Activated naive CD8-positive, alpha-beta T cell treated with anti-CD3 and anti-CD28 coated beads, Interleukin-2, amount 50 U/mL, for 24 hours (primary cell): ENCODE measurements at places on chromosomes 7 and 10.

GRCh38 chr7:16921644-16922257, 40.0 kb upstream of the AGR3 start:
- no peaks in the 10 kb centered on the region for H3K36me3 ChIP-seq
- no peak for DNase-seq
- peaks cover 13% of the 10 kb centered on the region for H3K4me1 ChIP-seq
- H3K27me3 ChIP-seq = no peaks in the 10 kb centered on the region
- H3K4me3 ChIP-seq = no peak overlapping the region
- H3K27ac ChIP-seq = no peak overlapping the region

- no peak overlapping the region for H3K27ac ChIP-seq
- H3K27me3 ChIP-seq = no peaks in the 10 kb centered on the region
- no peaks in the 10 kb centered on the region for H3K36me3 ChIP-seq
- no peak overlapping the region for H3K4me3 ChIP-seq
- no peak for DNase-seq
- H3K4me1 ChIP-seq = no peaks in the 10 kb centered on the region
Measured at GRCh38 chr10:112919721-112920120, 30.3 kb upstream of the TCF7L2 start.

- H3K36me3 ChIP-seq = peaks cover 10% of the 10 kb centered on the region
- peaks cover 2% of the 10 kb centered on the region for H3K27me3 ChIP-seq
- DNase-seq = peak; percentile 61
- peaks cover 35% of the 10 kb centered on the region for H3K4me1 ChIP-seq
Measured at GRCh38 chr7:151520419-151521261, 945 bp upstream of the RHEB start.

DNA sequence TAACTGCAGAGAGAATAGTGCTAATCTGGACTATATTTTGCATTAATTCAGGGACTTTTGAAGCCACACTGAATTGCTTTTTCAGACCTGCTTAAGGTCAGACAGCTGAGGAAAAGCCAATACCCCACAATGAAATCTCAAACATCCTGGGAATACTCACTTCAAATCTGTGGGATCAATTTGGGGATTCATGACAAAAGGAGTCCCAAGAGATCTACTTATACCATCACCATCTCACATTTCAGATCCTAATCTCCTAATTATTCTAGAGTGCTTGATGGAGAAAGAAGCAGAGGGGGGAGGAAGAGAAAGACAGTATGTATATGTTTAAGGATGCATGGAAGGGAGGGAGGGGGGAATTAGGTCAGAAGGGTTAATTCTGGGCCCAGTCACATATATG, 202.2 kb downstream of the CACNA2D1 start:
- no peak overlapping the region for H3K27ac ChIP-seq
- H3K4me1 ChIP-seq = no peaks in the 10 kb centered on the region
- H3K27me3 ChIP-seq = no peaks in the 10 kb centered on the region
- no peak overlapping the region for H3K4me3 ChIP-seq

DNA sequence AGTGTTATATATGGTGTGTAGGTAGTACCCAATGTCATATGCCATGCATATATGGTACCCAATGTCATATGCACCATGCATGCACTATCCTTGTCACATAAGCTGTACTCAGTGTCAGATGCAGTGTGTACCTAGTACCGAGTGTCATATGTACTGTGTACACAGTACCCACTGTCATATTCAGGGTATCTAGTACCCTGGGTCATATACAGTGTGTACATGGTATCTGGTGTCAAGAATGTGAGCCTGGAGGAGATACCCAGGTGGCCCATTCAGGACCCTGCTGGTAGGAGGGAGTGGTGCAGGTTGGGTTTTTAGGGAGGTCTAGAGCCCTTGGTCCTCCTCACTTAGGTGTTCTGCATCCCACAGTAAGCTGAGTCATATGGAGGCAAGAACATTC, 1.8 kb downstream of the ZMYND11 start:
- H3K4me1 ChIP-seq = peaks cover 60% of the 10 kb centered on the region
- DNase-seq = peak; percentile 57
- H3K27me3 ChIP-seq = no peaks in the 10 kb centered on the region
- no peak overlapping the region for H3K27ac ChIP-seq
- no peaks in the 10 kb centered on the region for H3K36me3 ChIP-seq
- H3K4me3 ChIP-seq = peak overlapping the region; percentile 89

DNA sequence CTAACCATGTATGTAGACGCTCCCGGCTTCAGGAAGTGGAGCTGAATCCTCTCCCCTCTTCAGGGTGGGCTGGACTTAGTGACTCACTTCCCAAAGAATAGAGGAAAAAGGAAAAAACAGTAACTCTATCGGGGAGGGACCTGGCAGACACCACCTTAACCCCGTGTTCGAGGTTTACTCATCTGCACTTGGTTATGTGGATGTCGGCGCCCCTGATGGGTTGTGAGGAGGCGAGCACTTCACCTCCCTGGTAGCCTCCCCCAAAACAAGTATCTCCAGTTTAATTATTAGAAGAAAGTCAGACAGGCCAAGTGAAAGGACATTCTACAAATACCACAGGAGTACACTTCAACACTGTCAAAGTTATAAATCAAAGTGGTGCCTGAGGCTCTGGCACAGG, 559.7 kb downstream of the TCERG1L start:
- no peak overlapping the region for H3K27ac ChIP-seq
- no peak for DNase-seq
- no peaks in the 10 kb centered on the region for H3K27me3 ChIP-seq
- no peaks in the 10 kb centered on the region for H3K4me1 ChIP-seq

DNA sequence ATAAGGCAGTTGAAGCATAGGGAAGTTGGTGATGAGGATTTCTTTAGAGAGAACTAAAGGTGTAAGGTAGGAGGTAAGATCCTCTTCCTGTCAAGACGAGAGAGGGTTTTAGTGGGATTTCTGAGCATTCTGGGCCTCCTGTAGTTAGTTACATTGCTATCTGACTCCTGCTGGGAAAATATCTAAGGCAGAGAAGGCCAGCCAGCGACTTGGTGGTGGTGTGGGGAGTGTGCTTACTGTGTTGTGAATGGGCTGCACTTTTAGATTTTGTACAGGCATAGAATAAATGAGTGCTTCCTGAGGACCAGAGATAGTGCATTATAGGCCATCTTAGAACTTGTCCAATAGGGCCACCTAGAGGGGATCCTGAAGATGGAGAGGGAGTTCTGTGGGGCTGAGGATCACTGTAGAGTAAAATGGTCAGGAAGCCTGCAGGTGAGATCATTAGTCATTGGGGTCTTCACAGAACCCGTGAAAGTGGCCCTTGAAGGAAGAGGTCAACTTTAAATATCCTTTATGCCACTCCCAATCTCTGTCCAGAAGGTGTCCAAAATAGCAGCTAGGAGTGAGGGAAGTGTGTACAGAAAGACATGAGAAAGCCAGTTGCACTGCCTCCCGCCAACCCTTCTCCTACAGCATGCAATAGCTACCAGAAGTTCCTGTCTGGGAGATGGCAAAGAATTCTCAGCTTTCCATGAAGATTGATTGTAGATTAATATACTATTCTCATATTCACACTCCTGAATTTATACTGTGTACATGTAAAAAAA, 266.6 kb downstream of the POLR1F start:
- no peak for DNase-seq
- H3K27ac ChIP-seq = no peak overlapping the region
- H3K4me3 ChIP-seq = no peak overlapping the region
- H3K27me3 ChIP-seq = no peaks in the 10 kb centered on the region
- H3K4me1 ChIP-seq = no peaks in the 10 kb centered on the region

DNA sequence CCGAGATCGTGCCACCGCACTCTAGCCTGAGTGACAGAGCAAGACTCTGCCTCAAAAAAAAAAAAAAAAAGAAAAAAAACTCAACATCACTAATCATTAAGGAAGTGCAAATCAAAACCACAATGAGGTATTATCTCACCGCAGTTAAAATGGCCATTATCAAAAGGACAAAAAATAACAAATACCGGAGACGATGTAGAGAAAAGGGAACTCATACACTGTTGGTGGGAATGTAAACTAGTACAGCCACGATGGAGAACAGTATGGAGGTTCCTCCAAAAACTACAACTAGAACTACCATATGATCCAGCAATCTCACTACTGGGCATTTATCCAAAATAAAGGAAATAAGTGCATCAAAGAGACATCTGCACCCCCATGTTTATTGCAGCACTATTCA, 24.3 kb downstream of the GRK5 start:
- DNase-seq = no peak
- H3K36me3 ChIP-seq = peaks cover 20% of the 10 kb centered on the region
- no peak overlapping the region for H3K27ac ChIP-seq
- H3K4me1 ChIP-seq = peaks cover 49% of the 10 kb centered on the region
- no peaks in the 10 kb centered on the region for H3K27me3 ChIP-seq
- no peak overlapping the region for H3K4me3 ChIP-seq

DNA sequence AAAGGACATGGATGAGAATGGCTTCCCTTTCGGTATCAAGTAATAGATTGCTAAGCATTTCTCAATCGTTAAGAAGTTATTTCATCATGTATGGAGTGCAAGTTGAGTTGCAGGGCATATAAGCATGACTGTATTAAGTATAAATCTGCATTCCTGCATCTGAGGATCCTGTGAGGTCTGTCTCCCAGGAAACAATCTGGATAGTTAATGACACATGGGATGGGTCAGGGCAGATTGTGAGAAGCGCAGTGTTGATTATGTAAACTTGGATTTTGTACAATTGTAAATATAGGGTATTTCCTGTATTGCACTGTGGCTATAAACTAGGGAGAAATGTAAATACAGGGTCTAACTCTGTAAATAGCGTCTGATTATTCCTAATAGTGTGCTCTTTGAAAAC, 102.6 kb downstream of the PLXDC2 start:
- H3K27ac ChIP-seq = no peak overlapping the region
- no peaks in the 10 kb centered on the region for H3K27me3 ChIP-seq
- no peaks in the 10 kb centered on the region for H3K36me3 ChIP-seq
- no peak for DNase-seq
- H3K4me3 ChIP-seq = no peak overlapping the region

- H3K4me1 ChIP-seq = peaks cover 2% of the 10 kb centered on the region
- H3K4me3 ChIP-seq = no peak overlapping the region
- peaks cover 15% of the 10 kb centered on the region for H3K36me3 ChIP-seq
- H3K27me3 ChIP-seq = no peaks in the 10 kb centered on the region
Measured at GRCh38 chr10:1035201-1035600, 9.5 kb upstream of the IDI2 start.

GRCh38 chr10:110778211-110778610, 93.5 kb upstream of the PDCD4 start:
- no peak for DNase-seq
- no peak overlapping the region for H3K27ac ChIP-seq
- peaks cover 54% of the 10 kb centered on the region for H3K4me1 ChIP-seq
- H3K4me3 ChIP-seq = no peak overlapping the region
- H3K27me3 ChIP-seq = no peaks in the 10 kb centered on the region

- peaks cover 32% of the 10 kb centered on the region for H3K4me1 ChIP-seq
- no peaks in the 10 kb centered on the region for H3K27me3 ChIP-seq
- H3K36me3 ChIP-seq = no peaks in the 10 kb centered on the region
- DNase-seq = no peak
Measured at GRCh38 chr7:5831196-5831595, 49.4 kb upstream of the OCM start.

DNA sequence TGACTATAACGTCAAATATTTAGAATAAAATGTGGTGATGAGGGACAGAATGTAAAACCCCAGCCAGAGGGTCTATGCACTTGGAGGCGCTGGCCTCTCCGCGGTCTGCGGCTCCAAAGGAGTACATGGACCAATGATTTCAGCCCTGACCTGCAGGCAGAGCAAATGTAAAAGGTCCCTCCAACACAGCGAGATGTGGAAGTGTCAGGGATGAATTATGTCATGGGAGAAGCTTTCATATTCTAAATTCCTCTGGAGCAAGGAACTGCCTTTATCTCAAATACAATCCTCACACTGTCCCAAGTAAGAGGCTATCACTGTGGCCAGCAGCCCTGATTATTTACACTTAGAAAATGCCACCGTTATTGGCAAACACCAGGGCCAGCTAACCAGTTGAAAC, 139.4 kb downstream of the GFRA1 start:
- no peaks in the 10 kb centered on the region for H3K4me1 ChIP-seq
- no peaks in the 10 kb centered on the region for H3K27me3 ChIP-seq
- H3K27ac ChIP-seq = no peak overlapping the region
- DNase-seq = no peak

DNA sequence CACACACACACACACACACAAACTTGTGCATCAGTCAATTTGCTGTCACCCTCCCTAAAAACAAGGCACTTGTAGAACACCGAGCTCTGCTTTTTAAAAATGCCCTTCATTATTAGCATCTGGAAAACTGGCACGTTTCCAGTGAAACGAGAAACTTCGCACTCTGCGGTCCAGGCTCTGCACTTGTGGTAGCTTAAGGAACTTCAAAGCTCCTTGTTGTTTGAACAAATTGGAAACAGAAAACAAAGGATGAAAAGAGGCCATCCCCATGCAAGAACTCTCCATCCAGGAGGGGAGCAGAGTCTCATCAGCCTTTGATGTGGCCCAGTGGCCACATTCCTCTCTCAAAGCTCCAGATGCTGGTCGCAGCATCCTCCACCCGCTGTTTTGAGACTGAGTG, 105.1 kb downstream of the C10orf90 start:
- H3K4me3 ChIP-seq = no peak overlapping the region
- no peaks in the 10 kb centered on the region for H3K4me1 ChIP-seq
- no peak overlapping the region for H3K27ac ChIP-seq
- H3K27me3 ChIP-seq = peaks cover 3% of the 10 kb centered on the region
- no peaks in the 10 kb centered on the region for H3K36me3 ChIP-seq

DNA sequence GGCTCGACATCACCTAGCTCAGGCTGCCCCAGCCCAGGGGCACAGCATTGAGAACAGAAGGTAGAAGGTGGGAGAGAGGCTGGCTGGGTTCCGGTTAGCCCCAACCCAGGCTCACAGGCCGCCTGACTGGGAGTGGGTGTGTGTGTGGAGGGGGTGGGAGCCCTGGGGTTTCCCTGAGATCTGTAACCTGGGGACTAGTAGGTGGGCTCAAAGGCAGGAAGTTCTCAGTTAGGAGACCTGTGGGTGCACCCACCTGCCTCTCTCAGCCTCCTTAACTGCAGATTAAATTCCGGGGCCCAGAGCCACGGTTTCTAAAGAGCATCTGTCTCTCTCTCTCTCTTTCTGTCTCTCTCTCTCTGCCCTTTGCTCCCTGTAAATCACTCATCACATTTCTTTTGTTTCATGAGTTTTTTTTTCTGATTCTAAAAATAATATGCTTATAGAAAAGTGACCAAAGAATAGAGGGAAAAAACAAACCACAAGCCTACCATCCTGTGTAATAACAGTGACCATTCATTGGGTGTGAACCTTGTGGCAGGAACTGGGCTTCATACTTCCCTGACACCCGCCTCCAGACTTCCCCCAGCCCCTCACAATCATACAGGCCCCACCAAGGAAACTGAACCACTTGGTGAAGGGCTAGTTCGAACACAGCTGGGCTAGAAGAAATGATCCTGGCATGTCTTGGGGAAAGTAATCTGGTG, 83.4 kb upstream of the SMNDC1 start:
- H3K4me1 ChIP-seq = peaks cover 37% of the 10 kb centered on the region
- H3K27ac ChIP-seq = peak overlapping the region; percentile 89
- H3K4me3 ChIP-seq = peak overlapping the region; percentile 55
- DNase-seq = peak; percentile 46
- H3K36me3 ChIP-seq = no peaks in the 10 kb centered on the region
- H3K27me3 ChIP-seq = no peaks in the 10 kb centered on the region

GRCh38 chr7:155283565-155284194, 14.0 kb upstream of the INSIG1 start:
- DNase-seq = no peak
- H3K4me1 ChIP-seq = peaks cover 61% of the 10 kb centered on the region
- H3K4me3 ChIP-seq = no peak overlapping the region
- no peaks in the 10 kb centered on the region for H3K36me3 ChIP-seq

- no peaks in the 10 kb centered on the region for H3K36me3 ChIP-seq
- no peak overlapping the region for H3K27ac ChIP-seq
- DNase-seq = no peak
- H3K27me3 ChIP-seq = no peaks in the 10 kb centered on the region
- H3K4me3 ChIP-seq = no peak overlapping the region
Measured at GRCh38 chr7:7324698-7325097, 142.4 kb downstream of the C1GALT1 start.

GRCh38 chr10:130400890-130401289, 264.7 kb downstream of the GLRX3 start:
- no peaks in the 10 kb centered on the region for H3K36me3 ChIP-seq
- peaks cover 6% of the 10 kb centered on the region for H3K27me3 ChIP-seq
- H3K27ac ChIP-seq = no peak overlapping the region
- no peaks in the 10 kb centered on the region for H3K4me1 ChIP-seq
